ENCODE measurements at places on chromosomes 4 and X.

- DNase-seq: no peak
Measured at GRCh38 chr4:76702440-76703122, 195.4 kb downstream of the SOWAHB start.

GRCh38 chrX:39337451-39337850 is 536.2 kb downstream of the MID1IP1 start:
- no peak for DNase-seq

DNA sequence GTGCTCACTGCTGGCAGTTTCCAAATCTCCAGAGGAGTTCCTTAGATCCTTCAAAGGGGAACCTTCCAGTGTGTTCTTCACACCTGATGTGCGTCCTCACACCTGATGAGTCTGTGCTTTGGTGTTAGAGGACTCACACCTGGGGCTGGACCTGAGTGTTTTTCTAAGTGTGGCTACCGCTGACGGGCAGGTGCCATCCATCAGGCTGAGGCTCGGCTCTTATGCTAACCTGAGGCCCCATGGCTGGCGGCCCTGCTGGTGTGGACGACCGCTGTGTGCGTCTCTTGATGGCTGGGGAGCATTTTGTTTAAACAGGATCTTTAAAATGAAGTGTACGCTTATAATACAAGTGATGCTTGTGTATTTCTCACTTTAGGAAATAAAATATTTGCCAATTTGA is 28.4 kb downstream of the PCGF3 start:
- DNase-seq: no peak

- no peak for DNase-seq
Measured at GRCh38 chrX:116281106-116281505, 110.6 kb downstream of the AGTR2 start.

- DNase-seq: no peak
Measured at GRCh38 chr4:14441561-14441960, 560.7 kb upstream of the CPEB2 start.
